OCI-LY7 (cell line): ENCODE measurements at places on chromosomes 5 and 9. TPM values are rescaled to one million over a fixed set of nuclear protein-coding genes. Genes with fewer than 3 reads are reported as not detected.

PCDHB11 gene
- not detected in 2 replicates for total RNA-seq

PCDHGB4 gene
- 6.5 and 6.9 TPM in 2 replicates for total RNA-seq

DHFR gene
- total RNA-seq = 164 and 168 TPM in 2 replicates

IFT74 gene
- total RNA-seq = 2.6 and 3.4 TPM in 2 replicates

AQP3 gene
- total RNA-seq = 28.5 and 30.6 TPM in 2 replicates

ZDHHC11B gene
- 0.26 and 0.29 TPM in 2 replicates for total RNA-seq

DNA sequence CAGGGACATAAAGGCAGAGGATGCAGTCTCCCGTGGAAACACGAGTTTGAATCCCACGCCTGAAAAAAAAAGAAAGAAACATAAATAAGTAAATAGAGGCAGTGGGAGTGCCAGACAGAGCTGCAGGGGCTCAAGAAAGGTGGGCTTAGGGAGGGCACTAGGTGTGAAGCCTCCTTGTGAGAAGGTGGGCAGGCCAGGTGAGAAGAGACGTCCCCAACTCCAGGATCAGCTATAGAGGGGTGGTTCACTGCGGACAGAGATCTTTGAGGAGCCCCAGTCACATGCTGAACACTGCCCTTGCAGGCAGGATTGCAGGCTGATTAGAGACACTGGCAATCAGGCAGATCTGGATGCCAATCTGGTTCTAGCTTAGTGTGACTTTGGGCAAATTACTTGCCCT lies 172.1 kb downstream of the RGS3 start:
- no peak for DNase-seq

DNA sequence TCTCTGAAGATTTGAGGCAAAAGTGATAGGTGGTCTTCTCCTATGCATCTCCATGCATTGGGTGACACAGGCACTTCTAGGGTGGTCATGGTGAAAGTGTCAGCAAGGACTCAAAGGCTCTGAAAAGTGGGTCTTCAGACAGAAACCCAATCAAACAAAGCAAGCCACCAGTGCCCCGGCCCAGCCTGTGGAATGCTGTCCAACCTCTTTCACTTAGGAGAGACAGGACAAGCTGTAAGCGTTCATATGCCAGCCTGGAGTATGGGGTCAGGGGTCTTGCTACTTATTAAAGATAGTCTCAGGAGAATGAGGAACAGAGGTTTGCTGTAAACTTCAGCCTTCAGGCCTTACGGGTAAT lies 324.5 kb downstream of the GADD45G start:
- no peak for DNase-seq

- no peak for DNase-seq
Measured at GRCh38 chr9:87596862-87597261, 99.2 kb downstream of the DAPK1 start.

DNA sequence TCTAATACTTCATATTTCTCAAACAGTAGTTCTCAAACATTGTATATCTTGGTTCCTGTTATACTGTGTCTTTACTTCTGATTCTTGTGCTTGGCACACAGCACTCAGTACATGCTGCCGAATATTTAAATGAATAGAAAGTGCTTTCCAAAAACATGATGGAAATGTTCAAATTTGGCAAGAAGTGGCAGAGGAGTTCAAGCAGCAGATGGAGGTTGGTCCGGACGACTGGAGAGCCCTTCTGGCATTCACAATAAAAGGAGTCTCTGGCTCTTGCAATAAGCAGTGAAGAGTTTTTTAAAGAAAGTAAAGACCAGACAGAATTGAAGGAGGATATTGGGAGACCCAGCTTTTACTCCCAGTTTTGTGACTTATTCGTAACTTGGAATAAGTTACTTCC lies 36.3 kb downstream of the TSTD2 start:
- DNase-seq = no peak

GRCh38 chr9:114681594-114682332 lies at the start of gene TEX48:
TSS of gene TEX48 (minus strand) at chr9:114682192. CDS start at chr9:114671723, 10,469 bp downstream.
- DNase-seq = peak; percentile 74

GRCh38 chr5:99827136-99827535 lies 708.0 kb upstream of the FAM174A start:
- no peak for DNase-seq

DNA sequence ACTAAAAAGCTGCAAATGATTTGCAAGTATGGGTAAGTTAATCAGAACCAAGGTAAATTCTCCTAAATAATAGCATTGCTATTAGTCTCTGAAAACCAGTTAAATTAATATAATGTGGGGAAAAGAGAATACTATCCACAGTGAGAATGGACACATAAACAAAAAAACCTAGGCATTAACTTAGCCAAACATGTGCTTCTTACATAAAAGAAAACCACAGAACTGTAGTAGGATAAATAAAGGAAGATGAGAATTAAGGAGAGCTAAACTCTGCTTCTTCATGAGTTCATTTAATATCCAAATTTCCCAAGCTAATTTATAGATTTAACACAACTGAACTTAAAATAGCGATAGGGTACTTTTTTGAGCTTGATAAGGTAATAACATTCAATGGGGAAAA lies 31.8 kb downstream of the ABCA1 start:
- no peak for DNase-seq

GRCh38 chr5:37501152-37501551 lies 122.0 kb downstream of the WDR70 start:
- DNase-seq = no peak
